ENCODE measurements at places on chromosomes 4 and X.

DNA sequence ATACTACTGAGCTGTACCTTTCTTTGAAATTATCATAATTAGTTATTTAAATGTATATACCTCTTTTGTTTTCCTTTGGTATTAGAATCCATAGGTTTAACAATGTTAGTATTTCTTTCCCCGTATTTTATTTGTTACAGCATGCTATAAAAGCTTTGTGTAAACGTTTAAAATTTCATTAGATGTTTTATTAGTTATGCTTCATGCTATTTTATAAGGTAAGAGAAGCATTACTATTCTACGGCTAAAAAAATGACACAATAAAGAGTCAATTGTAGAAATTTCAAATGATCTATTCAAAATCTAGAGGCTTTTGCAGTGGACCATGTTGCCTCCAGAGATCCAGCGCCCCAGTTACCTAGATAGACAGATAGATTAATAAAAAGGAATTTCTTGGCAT, 1203.3 kb upstream of the IGFBP7 start:
- DNase-seq = no peak

GRCh38 chr4:138249132-138249531, 7.0 kb upstream of the SLC7A11 start:
- no peak for DNase-seq

GRCh38 chr4:122533841-122534240, 77.3 kb upstream of the IL2 start:
- no peak for DNase-seq

DNA sequence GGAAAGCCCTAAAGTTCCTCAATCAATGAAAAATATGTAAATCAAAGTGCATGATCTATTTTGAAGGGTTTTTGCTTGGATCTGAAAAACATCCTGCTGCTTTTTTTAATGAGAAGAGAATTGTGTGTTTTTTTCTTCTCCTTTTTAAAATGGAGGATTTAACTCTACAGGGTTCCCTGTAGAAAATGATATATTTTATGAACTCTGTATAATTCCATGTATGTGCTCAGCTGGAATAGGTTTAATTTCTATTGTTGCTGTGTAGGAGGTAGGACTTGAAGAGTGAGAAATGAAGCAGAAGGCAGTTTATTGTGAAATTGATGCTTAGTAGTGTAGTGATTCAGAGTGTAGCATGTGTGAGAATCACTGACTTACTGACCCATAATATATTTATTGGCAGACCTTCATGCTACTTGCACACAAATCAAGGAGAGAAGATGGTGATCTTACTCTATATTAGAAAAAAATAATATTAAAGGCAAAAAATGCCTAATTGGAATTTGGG, 286.8 kb upstream of the FSTL5 start:
- DNase-seq = no peak

- no peak for DNase-seq
These were observed 516.2 kb downstream of the KCTD8 start for GRCh38 chr4:43932448-43932847.

DNA sequence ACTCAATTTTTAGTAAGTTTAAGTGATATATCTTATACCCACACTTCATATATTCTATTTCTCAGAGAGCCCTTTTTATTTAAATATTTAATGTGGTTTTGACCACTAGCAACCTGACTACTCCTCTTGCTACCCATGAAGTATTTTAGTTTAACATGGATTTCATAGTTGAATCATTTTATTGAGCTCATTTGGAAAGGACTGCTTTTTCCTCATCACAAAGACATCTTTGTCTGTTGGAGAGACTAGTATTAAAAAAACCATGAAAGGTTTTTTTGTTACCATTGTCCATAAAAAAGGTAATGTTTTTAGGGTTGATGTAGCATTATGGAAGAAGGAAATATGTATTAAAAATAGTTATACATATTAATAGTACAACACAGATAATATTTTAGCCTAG, 139.5 kb downstream of the RAPGEF2 start:
- DNase-seq = no peak

DNA sequence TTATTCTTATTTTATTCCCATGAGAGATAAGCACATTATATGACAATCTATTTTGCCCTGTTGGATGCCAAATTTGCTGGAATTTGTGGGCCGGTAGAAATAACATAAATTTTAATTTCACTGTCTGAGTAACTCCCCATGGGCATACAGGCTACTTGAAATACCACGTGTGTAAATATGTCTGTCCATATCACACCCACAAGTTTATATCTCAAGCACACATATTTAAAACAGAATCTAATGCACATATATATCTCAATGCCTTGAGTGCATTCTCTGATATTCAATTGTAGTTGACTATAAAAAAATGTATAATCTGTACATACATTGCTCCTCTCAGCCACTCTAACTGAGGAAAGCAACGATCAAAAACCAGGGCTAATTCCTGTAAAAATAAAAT, 51.2 kb downstream of the PPARGC1A start:
- no peak for DNase-seq

DNA sequence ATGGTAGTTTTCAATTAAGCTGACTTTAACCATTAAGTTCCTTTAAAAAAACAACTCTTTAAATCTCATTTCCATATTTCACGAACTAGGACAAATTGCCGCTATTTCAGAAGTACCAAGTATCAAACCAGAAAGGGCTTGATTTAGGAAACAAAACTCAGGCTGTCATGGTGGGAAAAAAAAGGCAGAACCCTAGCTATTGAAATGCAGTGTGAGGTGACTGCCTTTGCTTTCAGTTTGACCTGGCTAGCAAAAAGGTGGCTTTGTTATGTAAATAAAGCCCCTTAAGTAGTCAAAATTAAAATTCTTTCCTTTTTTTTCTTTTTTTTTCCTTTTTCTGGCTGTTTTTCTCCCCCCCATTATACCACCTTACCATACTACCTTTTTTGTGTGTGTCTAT, 40.6 kb upstream of the CYP2U1 start:
- no peak for DNase-seq

- DNase-seq = no peak
These were observed 30.9 kb upstream of the IL15 start for GRCh38 chr4:141605425-141605856.

DNA sequence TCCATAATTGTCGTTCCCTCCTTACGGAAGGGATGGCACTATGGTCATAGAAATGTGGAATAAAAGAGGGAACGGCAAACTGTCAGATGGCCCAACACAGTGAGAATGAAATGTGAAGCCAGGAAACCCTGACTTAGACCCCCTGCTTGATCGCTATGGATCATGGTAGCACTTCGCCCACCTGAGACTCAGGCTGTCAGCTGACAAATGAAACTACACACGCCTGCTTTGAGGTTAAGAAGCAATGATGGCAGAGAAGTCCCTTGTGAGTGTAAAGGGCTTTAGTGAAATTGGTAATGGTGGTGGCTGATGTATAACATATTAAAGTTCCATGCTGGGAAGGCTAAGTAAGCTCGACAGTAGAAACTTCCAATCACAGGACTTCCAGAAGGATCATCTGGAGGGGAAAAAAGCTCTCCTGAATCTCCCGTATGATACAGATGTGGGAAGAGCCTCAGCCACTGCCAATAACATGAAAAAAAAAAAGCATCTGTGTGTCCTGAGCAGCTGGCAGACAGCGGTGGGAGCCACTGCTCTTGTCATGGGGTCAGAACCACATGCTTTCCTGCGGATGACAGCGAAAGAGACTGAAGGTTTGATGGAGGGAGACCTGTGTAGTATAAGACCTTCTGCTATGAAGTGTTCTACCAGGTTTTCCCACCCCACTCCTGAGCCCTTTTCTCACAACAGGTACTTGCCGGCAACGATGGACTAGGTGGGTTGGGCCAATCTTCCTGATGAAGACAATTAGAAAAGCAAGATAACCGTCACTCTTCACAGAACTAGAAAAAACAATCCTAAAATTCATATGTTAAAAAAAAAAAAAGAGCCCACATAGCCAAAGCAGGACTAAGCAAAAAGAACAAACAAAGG, 107.6 kb downstream of the AFAP1 start:
- no peak for DNase-seq

GRCh38 chr4:129972257-129972656, 876.3 kb downstream of the C4orf33 start:
- DNase-seq = no peak

DNA sequence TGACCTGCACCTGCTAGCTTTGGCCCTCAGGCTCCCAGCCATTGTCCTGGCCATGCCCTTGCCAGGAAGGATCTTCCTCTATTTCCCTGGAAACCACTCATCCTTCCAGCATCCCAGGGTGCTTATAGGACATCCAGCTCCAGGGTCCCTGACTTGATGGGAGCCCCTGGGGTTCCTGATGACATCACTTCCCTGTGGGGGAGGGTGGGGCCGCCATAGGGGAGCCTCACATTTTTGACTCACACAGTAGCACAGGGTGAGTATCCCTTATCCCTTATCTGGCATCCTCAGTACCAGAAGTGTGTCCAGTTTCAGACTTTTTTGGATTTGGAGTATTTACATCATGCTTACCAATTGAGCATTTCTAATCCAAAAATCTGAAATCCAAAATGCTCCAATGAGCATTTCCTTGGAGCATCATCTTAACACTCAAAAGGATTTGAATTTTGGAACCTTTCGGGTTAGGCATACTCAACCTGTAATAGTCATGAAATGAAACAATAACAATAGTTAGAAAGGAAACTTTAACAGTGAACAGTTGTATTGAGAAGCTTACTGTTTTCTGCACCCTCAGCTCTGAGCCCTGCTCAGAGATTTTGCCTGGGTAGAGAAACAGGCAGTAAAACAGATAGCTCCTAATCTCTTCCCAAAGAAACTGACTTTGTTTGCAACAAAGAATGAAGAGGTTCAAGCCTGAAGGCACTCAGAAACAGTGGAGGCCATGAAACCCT, 22.1 kb downstream of the TNIP2 start:
- no peak for DNase-seq

DNA sequence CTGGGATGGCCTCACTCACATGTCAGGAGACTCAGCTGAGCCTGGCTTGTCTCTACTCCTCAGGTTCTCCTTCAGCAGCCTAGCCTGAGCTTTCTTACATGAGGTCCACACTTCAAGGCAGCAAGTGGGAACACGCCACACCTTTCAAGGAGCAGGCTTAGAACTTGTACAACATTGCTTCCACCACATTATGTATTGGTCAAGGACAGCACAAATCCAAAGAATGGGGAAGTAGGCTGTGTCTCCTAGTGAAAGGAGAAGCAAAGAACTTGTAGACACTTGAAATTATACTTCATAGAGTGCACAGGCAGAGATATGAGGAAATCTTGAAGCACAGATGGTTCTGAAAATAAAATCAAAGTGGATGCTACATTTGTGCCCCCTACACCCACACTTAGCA, 120.9 kb upstream of the NOCT start:
- DNase-seq = no peak

- DNase-seq = no peak
These were observed 52.0 kb upstream of the GLRB start for GRCh38 chr4:157023941-157024340.

- no peak for DNase-seq
These were observed 2.0 kb downstream of the RNF212 start for GRCh38 chr4:1111259-1111809.

- DNase-seq = no peak
These were observed 238.8 kb downstream of the GRIA3 start for GRCh38 chrX:123422875-123423274.

DNA sequence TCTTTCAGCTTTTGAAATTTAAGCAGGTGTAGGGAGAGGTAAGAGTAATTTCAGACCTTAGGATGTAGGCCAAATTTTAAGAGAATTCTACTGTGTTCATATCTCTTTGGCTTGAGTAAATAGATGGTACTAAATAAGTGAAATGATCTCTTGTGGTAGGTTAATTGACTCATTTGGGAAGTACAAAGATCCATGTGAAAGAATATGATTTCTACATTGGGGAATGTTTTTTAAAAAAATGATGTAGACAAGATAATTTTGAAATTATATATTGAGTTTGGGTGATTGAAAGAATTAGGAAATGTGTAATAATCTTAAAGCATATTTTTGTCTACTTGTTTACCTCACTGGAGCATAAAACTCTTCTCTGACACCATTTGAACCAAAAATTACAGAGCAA, 35.6 kb downstream of the RAPGEF2 start:
- DNase-seq = no peak

GRCh38 chr4:10024303-10024702, 3.0 kb upstream of the SLC2A9 start:
- DNase-seq = no peak

DNA sequence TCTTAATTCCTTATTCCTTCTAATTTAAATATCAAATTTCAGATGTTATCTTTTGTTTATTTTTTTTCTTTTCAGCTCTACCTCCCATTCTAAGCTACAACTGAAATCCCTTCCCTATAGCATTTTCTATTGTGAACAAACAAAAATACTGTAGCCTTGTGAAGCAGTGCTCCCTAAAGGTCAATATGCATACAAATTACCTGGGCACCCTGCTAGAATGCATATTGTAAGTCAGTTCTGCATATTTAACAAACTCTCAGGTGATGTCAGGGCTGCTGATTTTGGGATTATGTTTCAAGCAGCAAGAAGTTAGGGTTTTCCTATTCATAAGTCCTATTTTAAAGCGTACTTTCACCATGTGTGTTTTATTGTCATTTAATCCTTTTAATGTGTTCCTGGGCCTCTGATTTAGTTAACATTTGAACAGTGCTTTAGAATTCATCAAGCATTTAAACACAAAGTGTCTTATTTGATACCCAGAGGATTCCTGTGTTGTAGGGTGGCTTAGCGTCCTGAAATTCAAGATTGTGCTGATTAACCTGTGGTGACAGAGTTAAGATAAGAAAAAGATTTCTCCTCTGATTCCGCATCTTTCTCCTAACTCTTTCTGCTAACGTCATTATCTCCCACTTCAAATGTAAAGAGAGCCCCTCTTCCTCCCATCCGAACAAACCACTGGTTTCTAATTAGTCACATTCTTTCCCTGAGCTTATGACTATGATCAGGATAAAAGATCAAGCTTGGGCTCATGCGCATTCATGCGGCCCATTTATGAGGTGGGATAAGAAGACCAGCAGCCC, 221.3 kb downstream of the ANK2 start:
- DNase-seq = no peak

- no peak for DNase-seq
These were observed 112.5 kb downstream of the ADRA2C start for GRCh38 chr4:3878678-3879077.

DNA sequence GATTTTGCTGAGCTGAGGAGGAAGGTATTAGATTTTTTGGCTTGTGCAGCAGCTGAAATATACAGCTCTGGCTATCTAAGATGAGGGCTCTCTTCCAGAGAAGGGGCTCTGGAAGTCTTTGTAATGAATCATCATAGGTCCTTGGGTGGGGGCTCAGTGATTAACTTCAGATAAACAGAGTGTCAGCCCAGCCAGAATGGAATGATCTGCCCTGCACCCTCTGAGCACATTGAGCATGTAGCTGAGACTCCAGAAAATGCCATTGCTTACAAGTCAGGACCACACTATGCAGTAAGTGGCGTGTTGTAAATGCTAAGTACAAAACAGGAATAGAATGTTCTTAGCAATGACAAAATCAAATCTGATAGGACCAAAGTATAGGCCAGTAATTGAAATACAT, 836.0 kb downstream of the PDHA2 start:
- DNase-seq = no peak

- DNase-seq = no peak
These were observed 209.3 kb downstream of the CHIC2 start for GRCh38 chr4:53854991-53855568.

DNA sequence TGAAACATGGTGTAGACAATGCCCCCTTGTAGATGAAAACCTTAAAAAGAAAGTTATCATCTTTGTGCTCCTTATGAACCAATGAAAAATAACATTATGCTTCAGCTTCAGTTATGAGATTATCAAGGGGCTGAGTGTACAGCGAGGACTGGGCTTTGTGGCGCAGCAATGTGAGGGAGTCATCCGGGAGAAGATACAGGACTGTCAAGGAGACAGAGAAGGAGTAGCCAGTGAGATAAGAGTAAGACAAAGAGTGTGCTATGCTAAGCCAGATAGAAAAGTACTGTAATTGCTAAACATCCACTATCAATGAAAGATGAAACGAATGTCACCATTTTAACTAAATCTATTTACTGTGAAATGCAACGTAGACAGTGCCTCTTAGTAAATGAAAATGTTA, 3.6 kb upstream of the KLHL15 start:
- no peak for DNase-seq

All from stimulated activated CD8-positive, alpha-beta memory T cell treated with anti-CD3 and anti-CD28 coated beads, Interleukin-4, amount 100 ng/mL, for 4 hours (primary cell).